ENCODE measurements at places on chromosomes 7 and 10.

DNA sequence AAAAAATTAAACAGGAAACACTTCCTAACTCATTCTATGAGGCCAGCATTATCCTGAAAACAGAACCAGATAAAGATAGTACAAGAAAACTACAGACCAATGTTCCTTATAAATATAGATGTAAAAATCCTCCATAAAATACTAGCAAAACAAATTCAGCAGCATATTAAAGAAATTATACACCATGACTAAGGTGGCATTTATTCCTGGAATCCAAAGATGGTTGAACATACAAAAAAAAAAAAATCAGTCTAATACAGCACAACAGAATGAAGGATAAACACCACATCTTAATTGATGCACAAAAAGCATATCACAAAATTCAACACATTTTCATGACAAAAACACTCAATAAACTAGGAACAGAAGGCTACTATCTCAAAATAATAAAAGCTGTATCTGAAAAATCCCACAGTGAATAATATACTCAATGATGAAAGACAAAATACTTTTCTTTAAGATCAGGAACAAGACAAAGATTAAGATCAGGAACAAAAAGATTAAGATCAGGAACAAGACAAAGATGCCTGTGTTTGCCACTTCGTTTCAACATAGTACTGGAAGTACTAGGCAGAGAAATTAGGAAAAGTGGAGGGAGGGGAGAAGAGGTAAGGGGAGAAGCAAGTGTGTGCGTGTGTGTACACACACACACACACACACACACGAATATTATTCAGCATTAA, 95.6 kb downstream of the SNX13 start:
- DNase-seq = no peak

DNA sequence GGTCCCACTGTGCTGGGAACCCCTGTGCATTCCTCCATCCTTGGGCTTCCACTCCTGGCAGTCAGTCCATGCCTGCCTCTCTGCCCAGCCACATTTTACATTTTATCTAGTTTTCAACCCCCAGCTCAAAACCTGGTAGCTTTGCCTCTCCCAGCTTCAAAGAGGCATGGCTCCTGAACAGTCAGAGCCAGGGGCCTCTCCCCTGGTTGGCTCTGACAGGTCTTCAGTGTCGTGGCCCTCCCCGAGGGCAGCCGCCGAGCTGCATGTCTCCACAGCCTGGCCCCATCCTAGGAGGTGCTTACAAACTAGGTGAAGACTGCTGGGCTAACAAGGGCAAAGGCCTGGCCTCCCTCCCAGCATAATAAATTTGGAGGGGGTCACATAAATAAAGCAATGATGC, 14.8 kb downstream of the COBL start:
- no peak for DNase-seq

- no peak for DNase-seq
These were observed 26.8 kb downstream of the ZC3HC1 start for GRCh38 chr7:130024390-130024789.

GRCh38 chr7:158372400-158373342, 215.0 kb downstream of the PTPRN2 start:
- no peak for DNase-seq

DNA sequence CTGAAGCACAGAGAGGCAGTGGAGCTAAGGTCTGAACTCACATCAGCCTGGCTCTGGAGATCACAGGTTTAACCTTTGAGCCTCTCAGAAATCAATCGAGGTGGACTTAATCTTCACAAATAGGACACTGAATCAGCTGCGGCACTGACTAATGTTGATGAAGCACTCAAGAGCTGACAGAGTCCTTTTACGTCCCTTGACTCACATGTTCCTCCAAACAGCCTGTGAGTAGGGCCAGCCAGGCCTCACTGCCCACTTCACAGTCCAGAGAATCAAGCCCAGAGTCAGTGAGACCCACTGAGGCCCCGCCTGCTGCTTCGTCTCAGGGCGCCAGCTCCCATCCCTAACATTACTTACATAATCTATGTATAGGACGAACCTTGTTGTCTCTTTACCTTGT, 63.1 kb downstream of the TNS3 start:
- no peak for DNase-seq

DNA sequence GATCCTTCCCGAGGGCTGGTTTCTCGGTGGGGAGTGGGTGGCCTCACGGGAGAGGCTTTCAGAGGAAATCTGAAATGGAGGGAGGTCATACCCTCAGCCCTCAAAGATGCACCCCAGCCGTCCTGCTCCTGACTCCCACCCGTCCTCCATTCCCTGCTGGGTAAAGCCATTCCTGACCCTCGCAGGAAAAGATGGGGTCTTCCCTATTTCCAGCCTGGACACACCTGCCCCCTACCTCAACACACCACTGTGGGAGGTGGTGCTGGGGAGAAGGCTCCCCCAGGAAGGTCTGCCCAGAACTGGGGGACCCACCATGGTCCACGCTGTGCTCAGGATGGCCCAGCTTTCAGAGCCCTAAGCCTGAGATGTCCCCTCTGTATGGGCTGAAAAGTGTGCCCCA, 86.9 kb downstream of the CHST15 start:
- DNase-seq = no peak

GRCh38 chr10:3046981-3047547, 20.3 kb upstream of the PFKP start:
- no peak for DNase-seq

- no peak for DNase-seq
These were observed 1.1 kb downstream of the RALA start for GRCh38 chr7:39624442-39624807.

GRCh38 chr7:148495605-148496004, 95.0 kb upstream of the C7orf33 start:
- DNase-seq = no peak

DNA sequence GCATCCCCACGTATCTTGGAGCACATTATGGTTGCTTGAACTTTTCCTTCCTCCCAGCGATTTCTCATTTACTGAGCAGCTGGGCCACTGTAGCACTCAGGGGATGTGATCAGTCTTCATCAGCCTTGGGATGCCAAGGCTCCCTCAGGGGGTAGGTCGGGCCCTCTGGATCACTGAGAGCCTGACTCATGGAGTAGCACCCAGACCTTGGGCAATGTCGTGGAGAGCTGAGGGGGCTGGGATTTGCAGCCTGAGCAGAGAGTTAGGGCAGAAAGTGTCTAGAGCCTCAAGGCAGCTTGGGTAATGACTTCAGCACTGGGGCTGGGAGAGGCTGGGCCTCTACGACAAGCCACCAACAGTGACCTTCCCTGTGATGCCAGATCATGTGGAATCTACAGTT, 86.5 kb upstream of the CXCL12 start:
- no peak for DNase-seq

- no peak for DNase-seq
These were observed 563.4 kb downstream of the ACTR3B start for GRCh38 chr7:153322991-153323390.

DNA sequence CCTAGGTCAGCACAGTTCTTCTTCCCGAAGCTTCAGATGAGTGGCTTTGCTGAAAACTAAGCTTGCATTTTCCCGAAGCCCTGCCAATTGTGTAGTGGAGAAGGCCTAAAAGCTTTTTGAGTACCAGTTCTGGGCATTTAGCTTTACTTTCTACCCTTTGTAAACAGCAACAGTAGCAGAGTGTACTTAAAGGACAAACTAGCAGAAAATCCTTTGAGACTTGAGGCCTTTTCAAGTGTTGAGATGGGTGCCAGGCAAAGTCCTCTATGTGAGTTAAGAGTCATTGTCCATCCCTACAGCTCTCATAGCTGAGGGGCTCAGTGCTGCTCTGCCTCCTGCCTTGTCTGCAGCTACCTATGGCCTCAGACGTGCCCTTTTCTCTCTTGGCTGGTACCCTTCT, 368.2 kb downstream of the CCSER2 start:
- no peak for DNase-seq

DNA sequence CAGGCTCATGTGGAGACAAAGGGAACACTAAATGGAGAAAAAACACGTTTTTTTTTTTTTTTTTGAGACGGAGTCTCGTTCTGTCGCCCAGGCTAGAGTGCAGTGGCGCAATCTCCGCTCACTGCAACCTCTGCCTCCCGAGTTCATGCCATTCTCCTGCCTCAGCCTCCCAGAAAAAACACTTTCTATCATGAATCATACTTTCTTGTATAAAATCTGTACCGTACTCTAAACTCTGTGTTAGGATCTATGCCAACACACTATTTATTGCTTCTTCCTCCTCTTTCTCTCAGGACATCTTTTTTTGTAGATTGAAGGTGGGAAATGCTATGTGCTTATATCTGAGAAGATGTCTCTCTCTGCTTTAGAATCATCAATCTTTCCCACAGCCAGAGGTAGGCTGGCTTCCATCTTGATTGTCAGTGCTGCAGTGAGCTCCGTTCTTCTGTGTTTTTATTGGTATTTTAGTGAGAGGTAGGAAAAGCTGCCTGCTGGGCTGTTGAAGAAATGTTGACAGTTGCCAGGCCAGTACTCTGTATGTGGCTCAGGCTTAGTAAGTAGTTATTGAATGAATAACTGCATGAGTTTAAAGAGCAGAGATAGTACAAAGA, 101.1 kb downstream of the GPR85 start:
- peak; percentile 28 for DNase-seq

DNA sequence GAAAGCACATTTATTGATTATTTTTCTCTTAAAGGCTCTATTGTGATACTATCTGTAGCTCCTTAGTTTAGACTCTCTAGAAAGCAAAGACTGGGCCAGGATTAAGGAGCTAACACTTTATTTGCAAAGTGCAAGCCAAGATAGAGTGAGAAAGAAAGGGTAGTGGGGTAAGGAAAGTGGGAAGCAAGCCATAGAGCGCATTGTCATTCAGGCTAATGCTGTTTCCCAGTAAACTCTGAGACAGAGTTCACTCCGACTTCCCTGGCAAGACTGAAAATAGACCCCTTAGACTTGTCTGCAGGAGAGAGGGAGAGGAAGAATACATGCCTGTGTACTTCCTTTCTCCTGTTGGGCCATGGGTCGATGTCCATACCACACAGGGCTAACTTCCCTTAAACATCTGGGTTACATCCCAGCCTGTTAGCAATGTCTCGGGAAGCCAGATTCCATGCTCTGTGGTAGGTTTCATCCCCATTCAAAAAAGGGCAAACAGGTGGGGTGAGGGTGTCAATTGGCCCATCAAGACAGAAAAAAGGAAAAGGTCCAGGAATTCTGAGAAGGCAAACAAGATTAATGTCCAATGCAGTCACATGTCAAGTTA, 875.8 kb upstream of the CELF2 start:
- no peak for DNase-seq

- DNase-seq = no peak
These were observed 25.1 kb upstream of the GHITM start for GRCh38 chr10:84114088-84114667.

- peak; percentile 55 for DNase-seq
These were observed 95.1 kb upstream of the DIP2C start for GRCh38 chr10:784403-785088.

DNA sequence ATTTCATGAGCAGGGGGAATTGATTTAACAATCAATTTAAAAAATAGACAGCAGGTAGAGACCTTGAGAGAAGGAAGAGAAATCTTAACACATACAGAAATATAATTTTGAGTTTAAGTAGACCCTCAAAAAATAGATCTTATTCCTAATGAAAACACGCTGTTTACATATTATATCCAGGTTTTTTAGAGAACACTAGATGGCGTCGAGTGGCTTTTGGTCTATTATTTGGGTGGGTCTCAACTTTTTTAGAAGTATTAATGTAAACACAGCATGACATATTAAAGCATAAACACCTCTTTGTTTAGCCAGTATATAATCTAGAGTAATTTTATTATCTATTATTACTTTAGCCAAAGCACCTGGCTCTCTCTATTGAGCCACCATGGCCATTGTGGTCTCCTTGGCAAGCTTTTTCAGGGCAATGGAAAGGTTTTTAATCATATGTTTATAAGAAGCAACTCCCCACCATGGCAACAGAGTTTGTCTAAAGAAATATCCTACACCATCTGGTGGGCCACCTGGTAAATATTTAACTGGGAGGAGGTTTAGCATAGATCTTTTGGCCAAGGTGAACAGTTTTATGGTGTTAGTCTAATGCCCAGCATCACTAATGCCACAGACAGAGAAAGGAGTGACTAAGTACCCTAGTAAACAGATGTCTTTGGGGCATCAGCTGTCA, 59.7 kb upstream of the PRSS1 start:
- DNase-seq = no peak

DNA sequence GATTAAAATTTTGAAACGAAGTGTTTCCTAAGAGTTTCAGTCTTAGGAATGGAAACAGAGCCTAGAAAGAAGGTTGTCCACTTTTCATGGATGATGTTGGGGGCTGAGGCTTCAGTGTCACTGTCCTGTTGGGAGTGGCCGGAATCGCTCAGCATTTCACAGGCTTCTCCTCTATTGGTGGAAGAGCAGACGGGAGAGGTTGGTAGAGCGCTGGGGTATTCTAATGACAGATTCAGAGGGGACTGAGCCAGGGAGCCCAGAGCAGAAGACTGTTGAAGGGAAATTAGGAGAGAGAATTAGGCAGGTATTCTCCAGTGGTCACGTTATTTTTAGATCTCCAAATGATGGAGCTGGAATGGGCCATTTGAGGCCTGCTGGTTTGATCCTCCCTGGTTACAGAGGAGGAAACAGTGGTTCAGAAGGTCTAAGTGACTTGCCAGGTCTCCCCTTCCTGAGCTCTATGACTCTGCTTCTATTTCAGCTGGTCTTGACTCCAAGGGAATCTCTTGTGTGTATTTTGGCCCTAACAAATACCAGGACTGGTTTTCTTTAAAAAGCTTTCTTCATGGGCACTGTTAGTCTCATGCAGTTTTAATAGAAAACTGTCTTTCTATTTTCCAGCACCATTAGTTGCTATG, 35.7 kb upstream of the EEPD1 start:
- DNase-seq = no peak

- DNase-seq = peak; percentile 90
These were observed 220 bp upstream of the ZKSCAN5 start for GRCh38 chr7:99504281-99504602.

GRCh38 chr7:91443862-91444261, 179.6 kb downstream of the FZD1 start:
- DNase-seq = no peak

DNA sequence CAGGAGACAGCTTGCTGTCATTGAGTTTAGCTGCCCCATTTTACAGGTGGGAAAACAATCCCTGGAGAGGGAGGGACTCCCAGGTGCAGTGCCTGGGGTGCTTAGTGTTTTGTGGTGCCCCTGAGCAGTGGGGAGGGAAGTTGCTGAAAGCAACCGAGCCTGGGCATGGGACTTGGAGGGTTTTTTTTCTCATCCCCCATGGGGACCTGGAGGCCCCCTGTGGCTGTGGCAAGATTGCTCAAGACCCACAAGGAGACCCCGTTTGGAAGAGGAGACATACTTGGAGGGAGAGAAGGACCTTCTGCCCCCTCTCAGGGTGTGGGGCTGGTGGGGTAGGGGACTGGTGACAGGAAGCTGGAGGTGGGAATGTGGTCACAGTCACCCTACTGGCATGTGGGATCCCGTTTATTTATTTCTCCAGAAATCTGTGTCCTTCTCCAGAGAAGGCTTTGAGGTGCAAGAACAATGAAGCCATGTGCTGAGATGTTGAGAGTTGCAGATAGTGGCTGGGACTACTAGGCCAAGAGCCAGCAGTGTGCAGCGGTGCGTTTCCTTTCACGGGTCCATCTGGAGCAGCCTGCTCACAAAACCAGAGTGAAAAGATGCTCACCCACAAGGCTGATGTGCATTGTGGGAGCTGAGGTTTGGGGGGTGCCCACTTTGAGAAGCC, 21.5 kb downstream of the ZMIZ1 start:
- DNase-seq = no peak

All from HEK293T (cell line).